NCI-H526 treated with DMSO at 0.1 percent for 48 hours (cell line): ENCODE measurements at places on chromosomes 16 and 17.
A peak's percentile ranks its signal among the peaks of the same experiment; 100 is the strongest.

DNA sequence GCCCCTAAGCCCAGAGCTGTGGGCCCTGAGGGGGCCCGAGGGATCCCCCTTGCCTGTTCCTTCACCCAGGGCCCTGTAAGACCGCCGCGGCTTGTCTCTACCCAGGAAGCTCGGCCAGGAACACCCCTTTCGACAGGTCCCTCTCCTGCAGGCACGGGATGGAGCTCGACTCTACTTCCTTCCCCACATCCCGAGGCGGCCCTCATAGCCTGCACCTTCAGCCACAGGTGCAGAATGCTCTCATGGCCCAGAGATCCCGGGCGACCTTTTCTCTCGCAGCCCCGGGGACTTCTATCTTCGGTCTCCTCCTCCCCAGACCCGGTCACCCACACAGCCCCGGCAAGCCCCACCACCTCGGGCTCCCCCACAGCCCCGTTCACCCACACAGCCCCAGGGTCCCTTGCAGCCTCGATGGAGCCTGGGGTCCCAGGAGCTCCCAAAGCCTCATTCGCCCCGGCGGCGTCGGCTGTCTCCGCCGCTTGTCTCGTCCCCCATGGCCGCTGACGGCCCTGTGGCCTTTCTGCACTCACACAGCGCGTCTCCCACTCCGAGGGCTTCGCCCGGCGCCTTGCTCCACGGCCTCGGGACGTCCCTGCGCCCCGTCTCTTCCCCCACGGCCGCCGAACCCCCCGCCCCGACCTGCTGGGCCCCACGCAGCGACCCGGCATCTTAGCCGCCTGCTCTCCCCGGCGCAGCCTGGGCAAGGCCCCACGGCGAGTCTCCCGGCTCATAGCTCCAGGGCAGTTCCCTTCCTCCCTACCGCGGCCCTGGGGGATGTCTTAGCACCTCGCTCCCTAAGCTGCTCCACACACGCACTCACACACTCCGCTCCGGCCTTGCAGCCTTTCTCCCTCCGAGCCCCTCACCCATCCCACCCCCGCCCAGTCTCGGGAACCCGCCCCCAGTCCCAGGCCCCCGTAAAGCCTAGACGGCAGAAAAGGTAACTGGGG is 650 bp downstream of the KIAA0753 start:
- no peak for DNase-seq

DNA sequence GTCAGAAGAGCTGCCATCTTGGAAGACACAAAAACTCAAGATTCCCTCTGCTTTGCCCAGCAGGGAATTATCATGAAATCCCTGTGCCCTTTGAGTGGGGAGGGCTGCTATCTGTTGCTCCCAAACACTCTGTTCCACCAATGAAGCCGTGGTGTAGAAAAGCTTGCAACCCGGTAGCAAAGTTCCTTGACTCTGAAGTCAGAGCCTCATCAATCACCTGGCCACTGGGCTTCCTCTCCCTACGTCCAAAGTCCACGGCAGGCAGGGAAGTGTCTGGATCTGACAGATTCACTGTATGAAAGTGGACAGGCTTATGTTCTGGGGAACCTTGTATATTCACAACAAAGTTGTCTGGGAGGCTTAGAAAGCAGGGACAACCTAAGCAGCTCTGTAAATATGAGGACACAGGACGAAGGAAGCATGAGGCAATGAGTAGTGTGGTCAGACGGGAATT is 343.3 kb downstream of the SLC39A11 start:
- DNase-seq, result no peak

GRCh38 chr17:28643983-28644786 is 773 bp downstream of the BLTP2 start:
- DNase-seq, result peak; percentile 56

DNA sequence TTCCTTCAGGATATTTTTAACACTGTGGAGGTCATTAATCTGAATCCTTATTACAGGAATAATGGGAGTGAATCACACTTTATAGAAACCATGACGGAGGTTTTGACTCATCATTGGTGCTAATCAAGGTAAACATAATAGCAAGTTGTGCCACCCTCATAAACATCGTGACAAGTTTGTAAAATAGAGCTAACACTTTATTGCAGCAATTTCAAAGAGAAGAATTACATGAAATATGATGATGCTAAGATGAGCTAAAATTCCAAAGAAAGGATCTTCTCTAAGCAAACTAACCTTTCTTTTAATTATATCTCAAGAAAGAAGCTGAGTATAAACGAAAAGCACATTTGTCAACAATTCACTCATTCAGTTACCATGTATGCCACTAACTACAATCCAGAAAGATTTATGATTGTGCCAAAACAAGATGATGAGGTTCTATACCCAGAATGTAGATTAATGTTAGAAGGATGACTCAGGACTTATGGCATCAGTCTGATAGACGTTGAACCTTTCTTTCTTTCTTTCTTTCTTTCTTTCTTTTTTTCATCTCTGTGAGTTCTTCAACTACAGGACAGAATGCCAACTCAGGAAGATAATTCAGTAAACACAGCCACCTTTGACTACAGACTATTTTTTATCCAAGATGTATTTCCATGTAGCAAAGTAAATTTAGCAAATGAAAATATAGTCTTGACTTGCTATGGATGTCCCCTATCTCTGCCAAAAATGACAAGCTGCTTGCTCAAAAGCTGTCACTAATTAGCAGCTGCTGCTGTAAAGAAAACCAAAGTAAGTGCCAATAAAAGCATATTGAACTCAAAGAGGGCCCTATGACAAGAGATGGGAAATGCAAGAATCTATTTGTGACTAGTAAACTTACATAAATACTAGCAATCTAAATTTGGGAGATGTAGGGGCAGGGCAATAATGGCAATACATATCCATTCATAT is 23.3 kb downstream of the STAT5B start:
- no peak for DNase-seq

DNA sequence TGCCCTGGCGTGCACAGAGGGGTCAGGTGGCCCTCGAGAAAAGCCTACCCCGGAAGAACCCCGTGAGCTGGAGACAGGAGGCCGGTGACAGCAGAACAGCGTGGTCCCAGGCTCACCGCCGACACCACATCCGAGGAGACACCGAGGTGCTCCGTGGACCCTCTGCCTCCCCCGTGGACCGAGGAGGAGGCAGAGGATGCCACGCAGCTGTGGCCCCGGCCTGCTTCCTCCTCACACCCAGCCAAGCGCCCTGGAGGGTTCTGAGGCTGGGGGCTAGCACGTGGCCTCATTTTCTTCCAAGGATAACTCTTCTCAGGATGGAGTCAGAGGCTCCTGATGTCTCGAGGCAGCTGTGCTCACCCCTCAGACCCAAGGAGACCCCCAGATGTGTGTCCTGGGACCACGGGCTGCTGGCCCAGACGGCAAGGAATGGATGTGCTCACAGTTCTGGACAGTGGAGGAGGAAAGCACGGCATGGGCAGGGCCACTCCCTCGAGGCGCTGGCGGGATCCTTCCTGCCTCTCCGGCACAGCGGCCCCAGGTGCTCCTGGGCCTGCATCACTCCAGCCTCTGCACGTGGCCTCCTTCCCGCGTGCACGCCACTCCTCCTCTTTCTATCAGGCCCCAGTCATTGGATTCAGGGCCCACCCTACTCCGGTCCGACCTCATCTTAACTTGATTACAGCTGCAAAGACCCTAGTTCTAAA is 4.4 kb upstream of the PVALEF start:
- DNase-seq, result no peak

DNA sequence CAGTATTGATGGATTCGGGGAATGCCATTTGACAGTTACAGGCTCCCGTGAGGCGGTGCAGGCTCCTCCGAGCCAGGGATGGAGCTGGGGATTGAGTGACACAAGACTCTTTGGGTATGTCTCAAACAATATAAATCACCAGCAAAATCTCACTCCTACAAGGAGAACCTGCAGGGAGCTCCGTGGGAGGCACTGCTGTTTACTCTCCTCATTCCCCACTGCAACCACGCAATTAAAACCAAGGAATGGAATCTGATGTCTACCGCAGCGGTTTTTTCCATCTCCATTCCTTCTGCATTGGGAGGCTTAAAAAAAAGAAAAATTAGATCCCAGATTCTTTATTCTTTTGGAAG is 157.9 kb downstream of the WWOX start:
- DNase-seq, result no peak

DNA sequence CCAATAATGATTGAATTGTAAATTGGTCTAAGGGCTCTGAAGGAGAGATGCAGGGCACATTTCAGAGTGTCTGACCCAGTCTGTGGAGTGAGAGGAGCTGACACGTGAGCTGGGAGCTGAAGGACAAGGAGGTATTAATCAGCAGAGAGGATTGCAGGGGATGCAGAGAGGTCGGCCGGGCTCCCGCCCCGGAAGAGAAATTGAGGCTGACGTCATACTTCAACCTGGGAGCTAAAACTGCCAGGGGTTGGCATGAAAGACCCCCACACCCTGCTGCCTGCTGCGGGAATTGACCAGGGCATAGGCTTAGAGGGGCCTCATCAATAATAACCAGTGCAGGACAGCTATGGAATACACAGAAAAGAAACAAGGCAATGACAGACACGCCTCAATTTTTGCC is 53.6 kb upstream of the CLEC19A start:
- no peak for DNase-seq

- DNase-seq, result no peak
Measured at GRCh38 chr16:81885976-81886586, 107.0 kb downstream of the PLCG2 start.

- no peak for DNase-seq
Measured at GRCh38 chr17:59695945-59696681, 11.1 kb downstream of the PTRH2 start.

GRCh38 chr16:19858340-19859018 is 26.2 kb downstream of the GPRC5B start:
- no peak for DNase-seq

- DNase-seq, result no peak
Measured at GRCh38 chr17:82319619-82320062, 2.2 kb upstream of the CD7 start.

DNA sequence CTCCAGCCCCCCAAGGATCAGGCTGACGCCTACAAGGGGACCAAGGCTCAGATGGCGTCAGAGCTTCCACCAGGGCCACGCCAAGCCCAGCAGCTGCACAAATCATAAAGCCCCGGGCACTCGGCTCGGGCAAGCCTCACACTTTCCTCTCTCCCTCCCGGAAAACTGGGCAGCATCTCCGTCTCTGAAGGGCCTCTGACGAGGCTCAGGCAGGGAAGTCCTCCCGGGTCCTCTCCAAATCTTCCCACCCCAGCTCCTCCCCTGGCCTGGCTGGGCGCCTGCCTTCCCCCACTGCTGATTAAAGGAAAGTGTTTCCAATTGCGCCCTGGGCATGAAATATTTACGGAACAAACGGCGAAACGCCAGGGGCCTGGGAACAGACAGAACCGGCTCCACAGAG is 38.5 kb downstream of the PIEZO1 start:
- DNase-seq, result no peak

DNA sequence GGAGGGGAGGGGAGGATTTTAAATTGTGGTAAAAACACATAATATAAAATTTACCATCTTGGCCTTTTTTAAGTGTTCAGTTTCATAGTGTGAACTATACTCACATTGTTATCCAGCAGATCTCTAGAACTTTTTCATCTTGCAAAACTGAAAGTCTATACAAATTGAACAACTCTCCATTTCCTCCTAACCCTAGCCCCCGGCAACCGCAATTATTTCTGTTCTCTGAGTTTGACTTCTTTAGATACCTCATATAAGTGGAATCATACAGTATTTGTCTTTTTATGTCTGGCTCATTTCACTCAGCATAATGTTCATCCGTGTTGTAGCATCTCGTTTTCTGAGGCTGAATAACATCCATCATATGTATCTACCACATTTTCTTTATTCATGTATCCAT is 30.0 kb upstream of the MRTFB start:
- no peak for DNase-seq

DNA sequence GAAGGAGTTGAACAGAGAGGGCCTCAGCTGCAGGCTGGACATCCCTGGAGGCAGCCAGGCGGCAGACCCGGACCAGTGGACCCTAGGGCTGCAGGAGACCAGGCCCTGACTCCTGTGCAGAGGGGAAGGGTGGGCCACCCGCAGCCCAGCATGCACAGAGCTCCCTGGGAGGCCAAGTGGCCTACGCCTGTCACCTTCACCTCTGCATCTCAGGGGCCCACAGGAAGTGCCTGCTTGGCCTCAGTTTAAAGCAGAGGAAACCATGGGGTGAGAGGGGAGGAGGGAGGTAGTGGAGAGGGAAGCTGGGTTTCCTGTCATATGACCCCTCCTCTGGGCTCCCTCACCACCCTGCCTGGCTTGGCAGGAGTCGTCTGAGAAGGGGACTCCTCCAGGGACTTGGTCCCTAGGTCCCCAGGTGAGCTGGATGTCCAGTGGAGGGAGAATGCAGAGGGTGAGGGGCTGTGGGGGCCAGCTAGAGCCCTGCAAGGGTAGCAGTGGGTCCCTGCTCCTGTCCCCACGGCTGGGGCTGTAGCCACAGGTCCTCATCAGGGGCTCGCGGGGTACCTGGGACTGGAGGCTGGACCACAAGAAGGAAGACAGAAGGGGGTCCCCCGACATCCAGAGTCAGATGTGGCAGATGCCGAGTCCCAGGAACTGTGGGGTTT is at the start of gene TMC8:
Gene TMC8, plus strand, starts transcription at position 335 of the 665 bp plus-strand sequence. CDS start 818 bp downstream, outside the sequence.
- DNase-seq, result no peak
